Activated T-cell treated with anti-CD3 and anti-CD28 coated beads for 24 hours (primary cell): ENCODE measurements at places on chromosomes 4 and X.

DNA sequence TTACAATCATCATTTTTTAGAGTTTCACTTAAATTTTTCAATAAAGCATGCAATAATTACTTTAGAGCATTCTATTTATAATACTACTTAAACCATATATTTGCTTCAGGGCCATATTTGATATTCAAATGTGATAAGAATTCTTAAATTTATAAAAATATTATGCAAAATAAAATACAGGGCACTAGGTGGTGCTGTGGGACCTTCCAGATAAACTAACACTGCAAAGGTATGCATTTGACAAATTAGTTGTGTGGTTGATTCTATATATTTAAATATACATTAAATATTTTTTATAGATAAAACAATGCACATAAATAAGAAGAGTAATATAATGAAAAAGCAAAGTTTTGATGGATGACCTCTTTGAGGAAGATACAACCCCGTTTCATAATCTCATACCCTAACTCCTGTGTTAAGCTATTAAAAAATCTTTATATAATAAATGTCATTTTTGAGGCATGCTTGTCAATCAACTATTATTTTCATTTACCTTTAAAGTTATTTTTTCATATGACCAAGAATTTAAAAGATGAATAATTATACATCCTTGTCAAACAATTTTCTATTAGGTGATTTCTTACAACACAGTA lies 128.4 kb downstream of the REELD1 start:
- no peak for DNase-seq

GRCh38 chrX:124504111-124504983 lies 158.0 kb downstream of the SH2D1A start:
- DNase-seq, result no peak

DNA sequence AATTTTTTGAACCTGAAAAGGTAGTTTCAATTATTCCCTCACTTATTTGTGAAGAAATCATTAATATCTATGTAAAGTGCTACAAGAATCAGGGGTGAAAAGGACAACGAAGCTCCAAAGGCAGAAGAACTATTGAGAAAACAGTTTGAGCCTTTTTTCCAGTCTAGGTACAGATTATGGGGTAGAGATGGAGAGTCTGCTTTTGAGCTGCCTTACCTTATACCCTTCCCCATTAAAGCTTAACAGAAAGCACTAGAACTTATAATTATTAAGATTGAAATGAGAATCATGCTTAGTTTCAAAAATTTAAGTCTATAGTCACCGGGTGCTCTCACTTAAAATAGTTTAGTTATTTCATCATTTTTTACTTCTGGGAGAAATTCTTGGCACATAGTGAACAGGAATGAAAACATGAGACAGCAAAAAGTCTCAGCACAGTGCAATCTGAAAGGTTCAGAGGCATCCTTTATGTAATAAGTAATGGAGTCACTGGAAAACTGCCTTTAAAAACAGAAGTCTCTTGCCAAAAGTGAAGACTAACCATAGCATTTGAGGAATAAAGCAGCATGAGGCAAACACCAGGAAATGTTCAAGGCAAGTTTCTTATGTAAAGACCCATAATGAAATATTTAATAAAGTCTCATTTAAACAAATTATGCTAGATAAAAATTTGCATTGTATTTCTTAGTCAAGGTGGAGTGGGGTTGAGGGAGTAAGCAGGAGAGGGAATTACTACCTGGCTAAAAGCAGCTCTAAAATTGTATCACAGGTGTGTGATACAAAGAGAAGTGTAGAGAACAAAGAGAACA lies 5.1 kb upstream of the DCLK2 start:
- DNase-seq, result no peak

DNA sequence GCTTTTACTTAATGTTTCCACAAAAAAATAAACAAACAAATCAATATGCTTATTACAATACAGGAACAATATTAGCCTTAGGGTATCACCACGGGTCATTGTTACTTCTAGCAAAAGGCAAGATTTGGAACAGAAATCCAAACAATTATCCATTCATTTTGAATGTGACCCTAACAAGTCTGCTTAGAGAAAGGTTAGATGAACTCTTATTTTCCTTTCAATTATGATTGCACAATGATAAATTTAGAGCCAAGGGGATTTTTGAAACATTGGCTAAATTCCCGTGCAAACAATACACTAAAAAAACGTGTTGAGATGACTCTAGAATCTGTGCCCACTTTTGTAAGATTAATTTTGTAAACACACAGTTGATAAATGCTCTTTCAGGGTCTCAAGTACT lies 474.7 kb downstream of the PCDH7 start:
- DNase-seq, result no peak

DNA sequence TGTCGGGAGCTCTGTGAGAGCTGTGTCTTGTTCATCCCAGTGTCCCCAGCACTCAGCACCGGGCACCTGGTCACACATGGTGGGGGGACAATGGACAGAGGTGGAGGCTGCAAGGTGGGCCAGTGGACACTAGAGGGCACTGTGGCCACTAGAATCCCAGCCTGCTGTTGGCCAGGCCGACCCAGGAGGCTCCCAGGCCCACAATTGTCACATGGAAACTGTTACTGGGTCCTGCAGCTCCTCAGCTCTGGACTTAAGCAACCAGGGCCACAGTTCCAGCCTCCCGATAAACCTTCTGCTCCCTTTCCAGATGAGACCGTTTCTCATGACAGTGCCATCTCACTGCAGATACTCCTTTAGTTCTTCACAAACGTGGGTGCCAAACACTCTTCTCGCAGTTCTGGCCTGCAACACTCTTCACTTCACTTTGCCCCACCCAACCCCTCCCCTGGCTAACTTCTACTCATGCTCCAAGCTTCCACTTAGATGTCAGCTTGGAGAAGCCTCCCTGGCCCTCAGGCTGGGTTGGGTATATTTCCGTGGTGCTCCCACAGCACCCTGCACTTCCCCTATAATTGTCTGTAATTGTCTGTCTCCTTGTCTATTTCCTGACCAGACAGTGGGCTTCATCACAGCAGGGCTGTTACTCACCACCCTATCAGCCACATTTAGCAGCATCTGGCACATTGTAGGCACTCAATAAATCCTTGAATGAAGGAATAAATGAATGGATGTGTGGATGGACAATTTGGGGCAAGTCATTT lies 3.5 kb upstream of the IQSEC2 start:
- peak; percentile 20 for DNase-seq

DNA sequence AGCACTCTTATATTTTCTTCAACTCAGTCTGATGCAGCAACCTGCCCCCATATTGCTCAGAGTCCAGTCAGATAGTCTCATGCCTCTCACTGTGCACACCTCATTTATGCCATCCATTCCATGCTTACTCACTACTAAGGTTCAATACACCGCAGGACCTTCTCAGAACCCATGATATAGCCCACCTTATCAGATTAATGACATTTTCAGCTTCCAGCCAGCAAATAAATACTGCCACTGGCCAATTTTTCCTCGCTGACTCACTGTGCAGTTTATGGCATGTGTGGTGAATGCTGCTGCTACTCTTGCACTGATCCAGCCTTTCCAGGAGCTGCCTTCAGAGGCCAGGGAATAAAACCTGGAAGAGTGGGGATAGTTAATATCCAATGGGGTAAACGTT lies 380.6 kb upstream of the SPOCK3 start:
- DNase-seq, result no peak

GRCh38 chr4:94171616-94172015 lies 36.0 kb upstream of the SMARCAD1 start:
- no peak for DNase-seq

DNA sequence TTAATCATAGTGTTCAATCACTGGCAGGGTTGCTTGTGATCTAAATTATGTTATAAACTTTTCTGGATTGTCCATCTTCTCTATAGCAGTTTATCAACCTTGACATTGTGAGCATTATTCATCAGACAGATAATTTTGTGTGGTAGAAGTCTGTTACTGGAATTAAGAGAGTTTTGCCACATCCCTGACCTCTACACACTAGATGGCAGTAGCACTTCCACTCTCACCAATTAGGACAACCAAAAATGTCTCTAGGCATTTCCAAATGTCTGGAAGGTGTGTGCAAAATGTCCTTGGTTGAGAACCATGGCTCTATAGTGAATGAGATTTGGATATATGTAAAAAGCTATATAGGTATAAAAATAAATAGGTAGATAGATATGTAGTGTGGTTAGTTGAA lies 324.1 kb upstream of the FAM47C start:
- no peak for DNase-seq

GRCh38 chr4:145440292-145441007 lies 41.2 kb upstream of the SMAD1 start:
- DNase-seq, result no peak

GRCh38 chr4:126916626-126917140 lies 716.1 kb upstream of the INTU start:
- DNase-seq, result no peak

DNA sequence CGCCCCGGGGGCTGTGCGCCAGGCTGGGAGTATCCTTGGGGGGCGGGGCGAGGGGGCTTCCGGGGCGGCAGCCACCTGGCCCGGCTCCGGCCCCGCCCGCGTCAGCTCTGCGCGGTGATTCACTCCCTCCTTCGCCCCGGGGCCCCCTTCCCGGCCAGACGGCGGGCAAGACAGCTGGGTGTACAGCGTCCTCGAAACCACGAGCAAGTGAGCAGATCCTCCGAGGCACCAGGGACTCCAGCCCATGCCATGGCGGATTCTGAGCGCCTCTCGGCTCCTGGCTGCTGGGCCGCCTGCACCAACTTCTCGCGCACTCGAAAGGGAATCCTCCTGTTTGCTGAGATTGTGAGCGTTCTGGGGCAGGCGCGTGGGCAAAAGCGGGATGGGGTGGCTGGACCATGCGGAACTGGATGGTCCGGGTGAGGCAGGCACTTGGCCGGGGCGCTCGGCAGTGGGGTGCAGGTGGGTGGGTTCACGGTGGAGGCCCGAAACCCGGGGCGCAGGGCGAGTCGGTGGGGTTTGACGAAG lies at the start of gene PLP2:
TSS of gene PLP2 (plus strand) at position 147 of the 528 bp plus-strand sequence. CDS start at position 250, 103 bp downstream.
- peak; percentile 69 for DNase-seq

GRCh38 chr4:4618847-4619246 lies 77.0 kb upstream of the STX18 start:
- DNase-seq, result no peak

DNA sequence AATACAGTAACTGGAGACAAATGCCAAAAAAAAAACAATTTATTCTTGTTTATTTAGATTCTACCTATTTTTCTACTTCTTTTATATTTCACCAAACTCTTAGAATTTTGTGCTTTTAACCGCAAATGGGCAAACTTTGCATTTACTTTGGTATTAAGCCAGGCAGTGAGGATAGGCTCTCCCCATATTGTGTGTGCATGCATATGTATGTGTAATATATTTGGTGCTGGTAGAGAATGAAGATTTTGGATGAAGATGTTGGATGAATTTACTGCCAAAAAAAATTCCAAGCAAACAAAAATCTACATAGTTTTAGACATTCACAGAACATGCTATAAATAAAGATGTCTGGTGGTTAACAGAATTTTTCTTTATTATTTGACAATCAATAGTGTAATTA lies 30.3 kb downstream of the GALNTL6 start:
- no peak for DNase-seq

GRCh38 chr4:1746919-1747602 lies 25.7 kb downstream of the TACC3 start:
- DNase-seq, result no peak

DNA sequence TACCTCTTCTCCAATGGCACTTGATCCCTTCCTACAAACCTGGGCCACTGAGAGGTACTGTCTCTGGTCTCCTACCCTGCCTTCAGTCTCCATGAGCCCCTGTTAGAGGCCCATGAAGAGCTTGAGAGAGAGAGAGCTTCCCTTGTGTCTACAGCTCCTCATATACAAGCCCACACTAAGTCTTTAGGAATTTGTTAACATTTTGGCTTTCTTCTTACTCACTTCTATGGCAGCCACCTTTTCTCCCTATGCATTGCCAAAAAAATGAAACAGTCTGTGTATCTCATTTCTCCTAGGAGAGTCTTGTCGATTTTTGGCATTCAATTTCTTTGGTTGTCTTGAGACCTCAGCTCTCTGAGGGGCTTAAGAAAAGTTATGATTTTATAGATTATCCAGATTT lies 90.9 kb upstream of the LNX1 start:
- DNase-seq, result no peak

DNA sequence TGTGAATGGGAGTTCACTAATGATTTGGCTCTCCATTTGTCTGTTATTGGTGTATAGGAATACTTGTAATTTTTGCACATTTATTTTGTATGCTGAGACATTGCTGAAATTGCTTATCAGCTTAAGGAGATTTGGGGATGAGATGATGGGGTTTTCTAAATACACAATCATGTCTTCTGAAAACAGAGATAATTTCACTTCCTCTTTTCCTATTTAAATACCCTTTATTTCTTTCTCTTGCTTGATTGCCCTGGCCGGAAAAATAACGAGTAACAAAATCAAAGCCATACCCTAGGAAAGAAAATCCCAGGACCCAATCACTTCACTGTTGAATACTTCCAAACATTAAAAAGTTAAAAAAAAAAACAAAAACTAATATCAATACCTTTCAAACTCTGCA lies 67.7 kb upstream of the UGT2B4 start:
- no peak for DNase-seq

DNA sequence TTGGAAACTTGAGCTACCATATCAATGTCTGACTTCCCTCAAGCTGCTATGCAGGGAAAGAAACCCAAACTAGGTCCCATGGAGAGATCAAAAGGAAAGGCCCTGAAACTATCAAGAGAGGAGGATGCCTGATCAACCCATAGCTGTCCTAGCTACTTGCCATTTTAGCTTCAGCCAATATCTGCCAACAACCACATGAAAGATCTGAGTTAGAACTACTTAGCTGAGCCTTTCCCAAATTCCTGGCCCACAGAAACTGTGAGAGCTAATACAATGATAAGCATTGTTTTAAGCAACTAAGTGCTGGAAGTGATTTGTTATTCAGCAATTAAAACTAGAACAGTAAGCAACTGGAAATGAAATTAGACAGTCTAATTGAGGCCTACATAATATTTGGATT lies 6.3 kb upstream of the ARHGEF38 start:
- DNase-seq, result no peak

GRCh38 chr4:140188975-140189374 lies 35.0 kb upstream of the MAML3 start:
- no peak for DNase-seq

GRCh38 chr4:166091912-166092510 lies 219.0 kb downstream of the TLL1 start:
- no peak for DNase-seq

DNA sequence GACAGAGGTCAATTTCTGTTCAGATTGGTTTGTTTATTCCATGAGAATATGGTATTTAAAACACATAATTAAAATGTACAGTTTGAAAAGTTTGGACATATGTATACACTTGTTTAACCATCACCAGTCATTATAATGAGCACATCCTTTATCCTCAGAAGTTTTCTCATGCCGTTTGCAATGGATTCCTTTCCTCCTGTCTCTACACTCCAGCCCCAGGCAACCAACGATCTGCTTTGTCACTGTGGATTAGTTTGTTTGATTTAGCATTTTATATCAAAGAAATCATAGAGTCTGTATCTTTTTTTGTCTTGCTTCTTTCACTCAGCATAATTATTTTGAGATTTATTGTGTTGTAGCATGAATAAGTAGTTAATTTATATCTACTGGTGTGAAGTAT lies 243.0 kb upstream of the TRAM1L1 start:
- DNase-seq, result no peak

GRCh38 chr4:88054229-88054628 lies 46.8 kb downstream of the PKD2 start:
- DNase-seq, result no peak

- no peak for DNase-seq
Observed at GRCh38 chrX:27591938-27592337, 1.8 kb downstream of the DCAF8L2 start.

GRCh38 chr4:52370576-52370975 lies 288.5 kb downstream of the USP46 start:
- DNase-seq, result no peak

- no peak for DNase-seq
Observed at GRCh38 chr4:79915246-79915645, 157.8 kb downstream of the ANTXR2 start.
